Stimulated activated CD4-positive, alpha-beta T cell treated with anti-CD3 and anti-CD28 coated beads, Interleukin-1b, Interleukin-23, amount 100 ng/mL, for 1 hour (primary cell): ENCODE measurements at places on chromosomes 3 and 15.

DNA sequence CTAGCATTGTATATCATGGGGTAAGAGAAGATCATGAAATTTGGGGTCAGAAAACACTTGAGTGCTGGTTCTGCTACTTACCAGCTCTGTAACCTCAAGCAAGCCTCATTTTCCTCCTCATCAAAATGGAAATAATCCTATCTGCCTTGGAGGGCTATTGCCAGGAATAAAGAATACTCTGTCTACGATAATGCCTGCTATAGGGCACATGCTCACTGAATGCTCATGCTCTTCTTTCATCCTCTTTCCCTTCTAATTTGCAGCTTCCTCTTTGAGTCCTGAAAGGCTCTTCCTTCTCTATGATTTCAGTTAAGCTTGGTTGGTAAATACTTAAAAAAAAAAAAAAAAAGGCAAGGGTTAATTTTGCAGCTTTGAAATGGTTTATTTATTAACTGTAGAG is 12.8 kb downstream of the RTP1 start:
- no peak for DNase-seq

DNA sequence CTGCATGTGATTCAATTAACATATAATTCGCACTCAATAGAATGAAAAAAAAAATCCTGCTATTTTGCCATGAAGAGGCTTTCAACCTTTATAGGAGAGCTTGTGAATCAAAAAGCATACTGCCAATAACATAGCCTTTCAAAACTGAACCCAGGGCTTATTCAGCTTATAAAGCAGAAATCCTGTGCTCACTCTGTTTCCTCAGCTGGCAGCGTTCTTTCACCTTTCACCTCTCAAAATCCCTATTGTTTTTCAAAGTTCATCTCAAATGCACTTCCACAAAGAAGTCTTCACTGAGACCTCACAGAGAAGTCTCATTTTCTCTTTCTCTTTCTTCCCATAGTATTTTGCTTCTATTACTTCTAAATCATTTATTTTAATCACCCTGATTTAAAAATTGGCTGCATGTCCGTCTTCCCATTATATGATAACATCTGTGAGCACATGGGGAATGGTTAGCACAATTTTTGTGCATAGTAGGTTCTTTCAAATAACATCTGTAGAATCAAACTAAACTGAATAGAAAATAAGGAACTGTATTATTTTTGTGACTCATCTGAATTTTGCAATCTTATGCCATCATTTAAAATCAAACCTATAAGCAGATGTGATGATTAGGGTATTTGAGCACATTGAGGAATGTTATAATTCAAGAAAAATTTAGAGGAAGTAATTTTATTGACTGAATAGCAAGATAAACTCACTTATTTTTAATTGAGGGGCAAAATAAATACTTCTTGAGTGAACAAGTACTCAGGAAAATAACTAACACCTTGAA is 373.4 kb downstream of the NLGN1 start:
- no peak for DNase-seq

- no peak for DNase-seq
Observed at GRCh38 chr3:16890597-16891333, 6.0 kb downstream of the PLCL2 start.

DNA sequence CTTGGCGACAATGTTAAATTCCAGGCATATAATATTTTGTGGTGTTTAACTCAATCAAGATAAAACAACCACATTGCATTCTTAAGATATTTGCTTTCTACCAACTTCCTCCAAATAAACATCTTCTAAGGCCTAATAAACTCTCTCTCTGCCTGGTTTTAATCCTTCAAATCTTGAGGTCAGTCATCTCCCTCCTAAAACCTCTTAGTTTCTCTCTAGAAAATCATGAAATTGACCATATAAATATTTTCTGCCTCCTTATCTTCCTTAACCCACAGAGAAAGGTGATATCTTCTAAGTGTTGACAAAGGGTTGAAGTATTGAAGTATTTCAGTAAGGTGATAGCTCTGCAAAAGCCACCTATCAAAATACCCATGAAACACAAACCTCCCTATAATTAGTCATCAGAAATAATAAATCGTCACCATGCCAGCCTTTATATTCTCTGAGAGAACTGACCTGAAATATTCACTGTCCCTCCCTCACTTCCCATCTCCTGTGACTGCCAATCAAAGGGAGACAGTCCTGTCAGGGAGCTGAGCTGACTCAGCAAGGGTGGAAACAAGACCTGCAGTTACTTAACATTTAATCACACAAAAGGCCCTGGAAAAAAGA is 1261.1 kb downstream of the ROBO1 start:
- no peak for DNase-seq

GRCh38 chr3:113758389-113759024 is 11.7 kb downstream of the ATP6V1A start:
- DNase-seq: no peak

DNA sequence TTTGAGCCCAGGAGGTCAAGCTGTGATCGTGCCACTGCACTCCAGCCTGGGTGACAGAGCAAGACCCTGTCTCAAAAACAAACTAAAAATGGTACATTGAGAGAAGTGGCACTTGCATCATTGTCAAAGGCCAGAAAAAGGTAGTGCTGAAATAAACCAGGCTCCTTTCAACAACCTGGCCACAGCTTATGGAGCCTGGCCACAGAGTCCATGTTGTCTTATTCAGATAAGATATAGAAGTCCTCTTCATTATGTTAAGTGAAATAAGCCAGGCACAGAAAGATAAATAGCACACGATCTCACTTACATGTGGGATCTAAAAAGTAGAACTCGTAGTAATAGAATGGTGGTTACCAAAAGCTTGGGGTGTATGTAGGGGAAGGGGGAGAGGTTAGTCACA is 34.8 kb downstream of the EMC4 start:
- DNase-seq: no peak

DNA sequence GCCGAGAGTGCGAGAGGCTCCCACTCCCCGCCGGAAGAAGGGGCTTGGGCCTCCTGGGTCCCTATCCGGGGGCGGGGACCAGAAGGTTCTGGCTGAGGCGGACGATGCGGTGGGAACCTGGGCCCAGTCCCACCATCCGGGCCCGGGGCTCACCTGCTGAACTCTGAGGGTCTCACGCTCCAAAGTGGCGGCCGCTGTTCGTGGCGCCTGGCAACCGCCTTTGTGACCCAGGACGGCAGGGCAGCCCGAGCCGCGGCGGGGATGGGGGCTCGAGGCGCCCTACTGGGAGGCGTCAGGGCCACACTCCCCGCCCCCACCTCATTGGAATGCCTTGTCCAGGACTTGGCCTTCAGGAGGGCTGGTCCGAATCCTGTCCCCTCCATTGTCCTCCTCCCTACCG is at the start of gene FANCD2OS:
Gene FANCD2OS, minus strand, starts transcription at position 165 of the 400 bp plus-strand sequence. CDS start 3,481 bp downstream, outside the sequence.
- DNase-seq: no peak

DNA sequence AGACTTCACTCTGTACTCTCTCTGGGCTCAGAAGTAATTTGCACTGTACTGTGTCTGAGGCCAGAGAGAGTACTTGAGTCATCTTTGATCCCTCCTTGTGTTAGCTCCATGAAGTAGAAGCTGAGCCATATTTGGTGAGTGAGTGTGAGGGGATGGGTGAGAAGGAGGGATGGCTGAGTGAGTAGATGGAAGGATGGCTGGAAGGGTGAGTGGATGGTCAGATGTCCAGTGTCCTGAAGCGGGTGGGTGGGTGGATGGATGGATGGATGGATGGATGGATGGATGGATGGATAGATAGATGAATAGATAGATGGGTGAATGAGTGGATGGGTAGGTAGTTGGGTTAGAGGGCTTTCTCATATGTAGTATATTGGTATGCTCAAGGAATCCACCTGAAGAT is 39.3 kb downstream of the FGD5 start:
- no peak for DNase-seq

DNA sequence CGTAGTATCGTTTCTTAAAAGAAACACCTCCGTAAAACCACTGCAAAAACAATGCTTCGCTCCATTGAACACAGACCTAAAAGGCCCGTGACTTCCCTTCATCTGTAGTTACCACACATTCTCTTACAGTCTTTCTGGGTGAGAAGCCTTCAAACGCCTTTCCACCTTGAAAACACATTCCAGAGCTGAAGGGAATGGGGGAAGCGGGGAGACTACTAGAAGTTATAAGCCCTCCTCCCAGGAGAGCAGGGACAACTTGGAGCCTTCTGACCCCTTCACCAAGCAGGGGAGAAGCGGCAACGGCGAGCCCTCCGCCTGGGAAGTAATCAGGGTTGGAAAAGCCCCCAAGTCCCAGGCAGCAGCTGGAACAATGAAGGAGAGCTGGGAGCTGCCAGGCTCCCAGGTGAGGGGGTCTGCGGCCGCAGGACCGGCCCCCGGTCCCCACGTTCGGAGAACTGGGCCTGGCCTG is 461 bp downstream of the SECISBP2L start:
- no peak for DNase-seq

DNA sequence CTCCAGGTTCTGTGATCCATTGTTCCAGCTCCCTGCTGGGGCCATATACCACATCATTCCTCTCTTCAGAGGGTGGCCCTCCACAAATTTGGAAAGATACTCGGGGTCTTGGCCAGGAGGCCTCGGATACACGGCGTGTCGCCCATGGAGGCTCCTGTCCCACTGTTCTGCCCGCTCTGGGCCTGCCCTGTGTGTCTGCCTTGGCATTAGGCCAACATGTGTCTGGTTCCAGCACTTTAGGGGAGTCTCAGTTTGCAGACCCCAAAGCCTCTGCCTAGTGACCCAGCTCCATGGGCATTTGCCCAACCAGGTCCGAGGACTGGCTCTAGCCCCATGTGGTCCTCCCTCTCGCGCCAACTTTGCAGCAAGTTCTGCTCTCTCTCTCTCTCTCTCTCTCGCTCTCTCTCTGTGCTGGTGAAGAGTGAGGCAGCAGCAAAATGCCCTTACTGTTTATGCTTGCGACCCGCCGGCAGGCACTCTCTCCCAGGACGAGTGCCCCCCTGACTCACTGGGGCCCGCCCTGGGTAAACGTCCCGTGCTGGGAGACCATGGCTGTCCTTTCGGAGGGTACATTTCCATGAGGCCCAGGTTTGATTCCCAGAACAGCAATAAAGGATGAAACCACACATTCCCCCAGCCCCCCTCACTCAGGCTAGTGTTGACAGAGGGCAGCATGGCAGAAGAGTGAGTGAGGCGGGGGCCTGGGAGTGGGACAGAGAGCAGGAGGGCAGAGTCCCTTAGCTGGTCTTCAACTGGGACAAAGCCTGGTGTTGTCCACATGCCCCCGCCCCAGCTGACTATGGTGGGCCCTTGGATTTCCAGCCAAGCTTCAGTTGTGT is 77.9 kb downstream of the ISG20 start:
- DNase-seq: no peak

DNA sequence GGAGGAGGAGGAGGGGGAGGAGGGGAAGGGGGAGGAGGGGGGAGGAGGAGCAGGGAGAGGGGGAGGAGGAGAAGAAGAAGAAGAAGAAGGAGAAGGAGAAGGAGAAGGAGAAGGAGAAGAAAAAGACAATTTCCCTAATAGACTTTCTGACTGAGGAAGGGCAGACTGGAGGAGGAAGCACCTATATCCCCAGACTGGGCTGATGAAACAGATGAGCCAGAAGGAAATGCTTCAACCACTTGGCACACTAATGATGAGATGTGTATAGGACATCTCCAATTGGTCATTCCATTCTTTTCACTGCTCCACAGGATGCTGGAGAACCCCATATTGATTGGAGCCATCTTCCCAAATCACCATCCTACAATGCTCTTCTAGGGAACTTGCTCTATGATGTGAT is 69.9 kb downstream of the LYZL4 start:
- DNase-seq: no peak

- no peak for DNase-seq
Observed at GRCh38 chr3:124318014-124318413, 326.1 kb upstream of the ROPN1 start.

DNA sequence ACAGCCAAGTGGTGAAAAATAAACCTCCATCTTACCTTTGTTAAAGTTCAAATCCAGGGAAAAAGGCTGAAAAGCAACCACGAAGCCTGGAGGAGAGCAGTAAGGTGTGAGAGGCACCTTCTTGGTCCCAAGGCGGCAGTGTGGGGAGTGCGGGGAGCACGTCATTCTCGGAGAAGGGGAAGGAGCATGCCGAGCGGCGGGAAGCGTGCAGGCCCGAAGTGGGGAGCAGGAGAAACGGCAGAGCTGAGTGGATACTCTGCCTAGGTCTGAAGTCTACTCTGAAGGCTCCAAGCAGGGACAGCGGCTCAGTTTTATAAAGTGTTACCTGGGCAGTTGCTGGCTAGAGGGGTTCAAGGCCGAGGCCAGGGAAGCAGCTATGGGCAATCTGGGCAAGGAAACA is 96.9 kb downstream of the RYK start:
- no peak for DNase-seq

DNA sequence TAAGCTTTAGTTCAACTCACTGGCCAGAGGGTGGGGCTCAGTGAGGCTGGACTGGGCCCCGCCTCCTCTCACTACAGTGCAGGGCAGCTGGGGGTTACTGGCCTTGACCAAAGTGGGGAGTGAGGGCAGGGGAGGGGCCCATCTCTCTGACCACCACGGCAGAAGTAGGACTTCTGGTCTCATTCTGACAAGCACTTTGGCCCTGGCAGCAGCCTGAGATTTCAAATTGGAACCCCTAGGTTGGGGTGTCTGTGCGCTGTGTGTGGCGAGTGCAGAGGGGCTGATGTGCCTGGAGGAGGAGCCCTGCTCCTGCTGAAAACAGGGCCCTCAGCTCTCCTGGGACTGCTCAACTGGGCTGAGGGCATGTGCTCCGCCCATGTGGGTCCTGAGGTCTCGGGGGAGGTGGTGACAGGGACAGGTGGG is 60.3 kb upstream of the RPL32 start:
- no peak for DNase-seq

GRCh38 chr3:63015614-63016309 is 140.5 kb upstream of the CADPS start:
- DNase-seq: no peak

DNA sequence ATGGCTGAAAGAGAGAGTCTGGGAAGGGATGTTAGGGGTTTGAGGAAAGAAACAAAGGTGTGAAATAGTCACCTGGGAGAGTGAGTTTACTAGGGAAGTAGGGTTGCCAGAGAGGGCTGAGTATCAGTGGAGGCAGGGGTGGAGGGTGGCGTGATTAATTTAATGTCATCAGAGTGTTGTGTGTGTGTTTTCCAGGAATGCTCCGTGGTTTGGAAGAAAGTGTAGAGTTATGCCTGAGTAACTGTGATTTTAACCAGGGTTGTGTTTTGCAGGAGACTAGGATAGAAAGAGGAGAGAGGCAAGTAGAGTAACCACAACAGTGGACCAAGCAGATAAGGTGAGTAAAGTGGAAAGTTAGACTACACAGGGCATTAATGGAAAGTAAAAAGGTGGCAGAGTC is 27.2 kb downstream of the PLD1 start:
- no peak for DNase-seq

GRCh38 chr3:147900851-147901250 is 491.7 kb downstream of the ZIC1 start:
- DNase-seq: no peak

DNA sequence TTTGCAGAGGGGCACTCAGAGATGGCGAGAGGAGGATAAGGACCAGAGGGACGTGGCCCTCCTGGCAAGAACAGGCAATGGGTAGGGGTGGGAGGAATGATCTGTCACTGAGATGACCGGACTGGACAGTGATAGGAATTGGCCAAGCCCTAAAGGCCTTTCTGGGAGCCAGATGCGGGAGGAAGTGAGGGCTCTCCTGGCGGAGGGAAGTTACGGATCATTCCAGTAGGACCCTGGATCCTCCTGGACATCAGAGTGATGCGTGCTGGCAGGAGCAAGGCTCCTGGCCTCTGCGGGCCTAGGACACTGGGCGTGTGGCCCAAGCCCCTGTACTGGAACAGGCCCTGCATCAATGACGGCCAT is 23.4 kb downstream of the KIF7 start:
- no peak for DNase-seq
